B cell (primary cell): ENCODE measurements at places on chromosomes 12 and 14. TPM values are rescaled to one million over a fixed set of nuclear protein-coding genes. Genes with fewer than 3 reads are reported as not detected.

The SLCO1B3 gene
- not detected in 2 replicates for total RNA-seq

The MGAT2 gene
- 36.2 and 39.9 TPM in 2 replicates for total RNA-seq

DNA sequence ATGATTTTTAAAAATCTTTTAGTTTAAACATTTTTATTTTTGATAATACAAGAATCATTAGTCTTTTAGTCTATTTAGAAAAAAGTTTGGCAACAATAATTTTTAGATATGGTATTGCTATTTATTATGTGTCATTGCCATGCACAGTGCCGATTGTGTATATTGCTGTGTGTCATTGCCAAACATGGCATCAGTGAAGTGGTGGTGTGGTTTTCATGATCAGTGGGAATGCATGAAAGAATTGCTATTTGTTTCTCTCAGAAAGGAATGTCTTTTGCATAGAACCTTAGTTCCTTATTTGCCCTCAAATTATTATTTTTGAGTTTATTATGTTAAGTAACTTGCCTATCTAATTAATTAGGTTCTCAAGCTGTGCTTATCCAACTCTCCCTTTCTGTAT lies 397.5 kb upstream of the PDE3A start:
- no peaks in the 10 kb centered on the region for H3K27me3 ChIP-seq
- H3K4me1 ChIP-seq: no peaks in the 10 kb centered on the region
- no peak overlapping the region for H3K27ac ChIP-seq
- H3K4me3 ChIP-seq: no peak overlapping the region

GRCh38 chr12:124311292-124312109 lies 16.6 kb downstream of the RFLNA start:
- H3K27me3 ChIP-seq: no peaks in the 10 kb centered on the region
- no peaks in the 10 kb centered on the region for H3K4me1 ChIP-seq
- no peak overlapping the region for H3K4me3 ChIP-seq
- H3K27ac ChIP-seq: no peak overlapping the region
- DNase-seq: no peak

- DNase-seq: no peak
- H3K4me3 ChIP-seq: no peak overlapping the region
- no peaks in the 10 kb centered on the region for H3K36me3 ChIP-seq
- no peak overlapping the region for H3K27ac ChIP-seq
Observed at GRCh38 chr12:19623751-19624399, 184.6 kb downstream of the AEBP2 start.
